Right renal pelvis (tissue), 4 donors: ENCODE measurements at places on chromosomes 13 and 19. TPM values are rescaled to one million over a fixed set of nuclear protein-coding genes. Genes with fewer than 3 reads are reported as not detected.

CFAP97D2 gene
- polyA plus RNA-seq = not detected

TMEM259 gene
- polyA plus RNA-seq = 152 TPM

ZNF583 gene
- polyA plus RNA-seq = 11.1 TPM

OR7A5 gene
- polyA plus RNA-seq = 0.04 TPM

PSG3 gene
- polyA plus RNA-seq = 0.53 TPM

USF2 gene
- polyA plus RNA-seq = 179 TPM

TMEM59L gene
- 1.6 TPM for polyA plus RNA-seq

AXL gene
- 33.2 TPM for polyA plus RNA-seq

ODAD3 gene
- polyA plus RNA-seq = 2.2 TPM

- DNase-seq = no peak
Observed at GRCh38 chr13:105346141-105346775, 1189.2 kb downstream of the EFNB2 start.

- DNase-seq = no peak
Observed at GRCh38 chr13:97913206-97913605, 40.3 kb upstream of the IPO5 start.

GRCh38 chr19:45216667-45217066 is 28.5 kb downstream of the EXOC3L2 start:
- DNase-seq = no peak

DNA sequence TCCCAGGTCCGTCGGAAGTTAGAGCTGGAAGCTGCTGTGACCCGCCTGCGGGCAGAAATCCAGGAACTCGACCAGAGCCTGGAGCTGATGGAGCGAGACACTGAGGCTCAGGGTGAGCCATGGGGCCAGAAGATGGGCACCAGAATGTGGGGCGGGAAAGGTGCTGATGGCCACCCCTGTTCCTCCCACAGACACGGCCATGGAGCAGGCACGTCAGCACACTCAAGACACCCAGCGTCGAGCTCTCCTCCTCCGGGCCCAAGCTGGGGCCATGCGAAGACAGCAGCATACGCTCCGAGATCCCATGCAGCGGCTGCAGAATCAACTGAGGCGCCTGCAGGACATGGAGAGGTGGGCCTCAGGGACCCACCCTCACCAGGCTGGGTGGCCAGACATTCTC is 2.5 kb downstream of the HAUS5 start:
- no peak for DNase-seq

GRCh38 chr13:23183292-23183691 is 2.5 kb downstream of the SGCG start:
- no peak for DNase-seq

DNA sequence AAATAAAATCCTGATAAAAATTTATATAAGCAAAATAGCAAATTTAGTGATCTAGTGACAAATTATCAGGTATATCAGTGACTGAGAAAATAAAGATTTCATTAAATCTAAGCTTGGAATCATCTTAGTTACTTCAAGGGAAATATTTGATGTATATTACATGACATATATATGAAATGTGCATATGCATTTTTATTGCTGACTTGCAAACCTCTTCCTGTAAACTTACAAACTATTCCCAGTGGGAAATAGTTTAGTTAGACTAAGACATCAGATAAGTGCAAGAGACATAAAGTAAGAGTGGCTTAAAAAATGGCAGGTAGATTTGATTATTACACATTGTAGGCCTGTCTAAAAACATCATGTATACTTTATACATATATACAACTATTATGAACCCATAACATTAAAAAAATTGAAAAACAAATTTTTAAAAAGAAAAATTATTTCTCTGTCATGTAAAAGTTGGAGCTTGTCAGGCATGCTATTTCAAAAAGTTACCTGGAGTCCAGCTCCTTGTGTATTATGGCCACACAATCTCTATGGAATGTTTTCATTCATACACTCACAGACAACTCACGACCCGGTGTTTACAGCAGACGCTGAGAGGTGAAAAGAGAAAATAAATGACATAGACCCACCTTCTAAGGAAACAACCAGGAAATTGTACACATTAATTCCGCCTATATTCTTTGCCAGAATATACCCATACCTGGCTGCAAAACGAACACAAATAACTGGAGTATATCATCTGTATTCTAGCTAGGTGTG is 724.5 kb downstream of the SLITRK6 start:
- DNase-seq = no peak

GRCh38 chr13:79870123-79870522 is 389.2 kb downstream of the NDFIP2 start:
- DNase-seq = no peak

DNA sequence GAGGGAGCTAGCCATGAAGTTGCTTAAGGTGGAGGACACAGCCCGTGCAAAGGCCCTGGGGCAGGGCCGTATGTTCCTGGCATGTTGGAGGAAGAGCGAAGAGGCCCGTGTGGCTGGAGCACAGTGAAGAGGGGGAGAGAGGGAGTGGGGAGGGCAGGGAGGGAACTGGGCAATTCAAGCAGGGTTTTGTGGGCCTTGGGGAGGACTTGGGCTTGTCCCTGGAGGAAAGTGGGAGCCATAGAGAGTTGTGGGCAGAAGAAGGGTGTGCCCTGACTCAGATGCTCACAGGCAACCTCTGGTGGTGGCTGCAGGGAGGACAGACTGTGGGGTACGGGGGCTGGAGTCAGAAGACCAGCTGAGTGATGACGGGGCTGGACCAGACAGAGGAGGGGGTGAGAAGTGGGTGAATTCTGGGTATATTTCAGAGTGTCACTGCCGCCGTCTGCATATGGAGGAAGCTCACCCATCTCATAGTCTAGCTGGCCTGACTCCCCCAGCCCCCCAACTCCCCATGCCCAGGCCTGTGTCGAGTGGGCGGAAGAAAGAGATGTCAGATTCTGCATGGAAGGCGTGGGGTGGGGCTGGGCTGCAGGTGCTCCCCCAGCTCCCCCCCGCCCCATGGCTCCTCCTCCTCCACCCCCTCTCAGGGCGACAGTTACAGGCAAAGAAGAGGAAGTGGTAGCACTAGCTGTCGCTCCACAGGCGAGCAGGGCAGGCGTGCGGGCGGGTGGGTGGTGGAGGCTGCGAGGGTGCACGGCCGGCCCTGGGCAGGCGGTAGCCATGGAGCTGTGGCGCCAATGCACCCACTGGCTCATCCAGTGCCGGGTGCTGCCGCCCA is at the start of gene VAV1:
TSS of gene VAV1 (plus strand) at position 681 of the 838 bp plus-strand sequence. CDS start at position 781, 100 bp downstream.
- DNase-seq = no peak

- DNase-seq = no peak
Observed at GRCh38 chr19:50932690-50933083, 20.2 kb downstream of the KLK5 start.

DNA sequence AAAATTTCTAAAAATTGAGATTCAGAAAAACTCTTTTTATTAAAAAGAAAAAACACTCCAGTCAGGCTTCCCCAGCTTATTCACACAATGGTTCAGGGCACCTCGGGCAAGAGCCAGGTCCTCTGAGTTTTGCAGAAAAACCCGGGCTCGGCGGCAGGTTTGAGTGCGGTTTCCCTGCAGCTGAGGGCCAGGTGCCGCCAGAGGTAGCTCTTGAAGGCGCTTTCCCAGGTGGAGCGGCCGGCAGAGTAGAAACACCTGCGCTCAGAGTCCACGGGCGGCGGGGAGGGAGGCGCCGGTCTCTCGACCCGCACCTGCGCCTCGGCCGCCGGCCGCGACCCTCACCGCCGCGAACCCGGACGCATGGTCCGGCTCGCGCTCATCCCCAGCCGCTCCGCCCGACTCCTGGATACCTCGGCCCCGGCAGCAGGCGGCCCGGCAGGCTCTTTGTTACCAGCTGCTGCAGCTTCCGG is 444 bp downstream of the PROSER1 start:
- no peak for DNase-seq

- DNase-seq = no peak
Observed at GRCh38 chr19:41541990-41542584, 33.9 kb upstream of the CEACAM21 start.

- DNase-seq = no peak
Observed at GRCh38 chr19:29119590-29119989, 93.4 kb downstream of the UQCRFS1 start.

DNA sequence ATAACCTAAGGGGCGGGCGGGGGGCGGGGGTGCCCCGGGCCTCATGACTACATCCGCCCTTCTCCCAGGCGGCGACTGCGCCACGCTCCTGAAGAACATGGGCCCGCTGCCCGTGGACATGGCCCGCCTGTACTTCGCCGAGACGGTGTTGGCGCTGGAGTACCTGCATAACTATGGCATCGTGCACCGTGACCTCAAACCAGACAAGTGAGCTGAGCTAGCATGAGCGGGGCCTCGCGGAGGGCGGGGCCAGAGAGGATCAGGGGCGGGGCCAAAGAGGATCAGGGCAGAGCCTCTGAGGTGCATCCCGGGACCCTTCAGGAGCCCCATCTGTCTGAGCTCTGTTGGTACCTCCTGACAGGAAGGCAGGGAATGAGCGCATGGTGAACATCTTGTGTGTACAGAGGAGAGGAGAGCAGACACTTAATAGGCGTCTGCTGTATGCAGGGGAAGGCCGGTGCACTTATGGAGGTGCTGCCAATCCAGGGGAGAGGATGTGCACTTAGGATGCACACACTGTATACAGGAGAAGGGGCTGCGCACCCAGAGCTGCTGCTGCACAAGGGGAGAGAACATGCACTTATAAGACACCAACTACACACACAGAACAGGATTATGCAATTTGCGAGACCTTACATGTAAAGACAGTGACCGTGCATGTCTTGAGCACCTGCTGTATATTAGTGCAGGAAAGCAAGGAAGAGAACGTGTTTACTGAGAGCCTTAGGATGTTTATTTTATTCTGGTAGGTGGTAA is 20.9 kb upstream of the PIK3R2 start:
- DNase-seq = no peak

DNA sequence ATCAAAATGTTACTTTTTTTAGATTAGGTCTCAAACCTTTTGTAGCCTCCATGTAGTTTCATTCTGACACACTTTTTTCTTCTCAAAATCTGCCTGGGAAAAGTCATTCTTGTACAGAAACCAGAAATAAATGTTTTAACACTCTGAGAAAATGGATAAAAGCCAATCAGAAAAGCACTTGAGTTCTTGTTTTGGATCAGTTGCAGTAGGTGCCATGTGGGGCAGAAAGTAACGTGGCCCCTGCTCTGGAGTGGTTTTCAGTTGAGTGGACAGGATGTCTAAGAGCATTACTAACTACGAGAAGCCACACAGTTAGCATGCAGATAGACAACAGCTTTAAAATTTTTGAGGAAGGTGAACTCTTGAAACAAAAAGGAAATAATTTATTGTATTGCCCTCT is 19.1 kb downstream of the GPR183 start:
- no peak for DNase-seq

DNA sequence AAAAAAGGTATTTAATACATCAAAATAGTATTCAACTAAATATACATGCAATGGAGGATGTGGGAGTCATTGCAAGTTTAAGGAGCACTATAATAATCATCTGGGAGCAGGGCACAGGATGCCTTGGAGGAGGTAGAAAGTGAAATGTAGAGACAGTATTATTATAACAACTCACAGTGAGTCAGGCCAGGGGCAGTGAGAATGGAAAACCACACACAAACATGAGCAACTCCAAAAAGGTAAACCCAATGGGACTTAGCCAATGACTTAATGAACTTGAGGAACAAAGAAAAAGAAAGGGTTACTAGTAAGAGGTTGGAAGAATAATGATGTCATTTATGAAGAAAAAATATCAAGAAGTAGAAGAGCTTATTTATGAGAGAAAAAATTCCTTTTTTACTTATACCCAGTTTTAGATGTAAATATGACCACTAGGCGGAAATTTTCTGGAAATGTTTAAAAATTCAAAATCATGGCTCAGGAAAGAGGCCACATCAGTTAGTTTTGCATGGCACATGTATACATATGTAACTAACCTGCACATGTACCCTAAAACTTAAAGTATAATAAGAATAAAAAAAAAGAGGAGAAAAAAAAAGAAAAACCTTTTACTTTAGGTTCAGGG is 389.3 kb downstream of the SUCLA2 start:
- DNase-seq = no peak

- DNase-seq = no peak
Observed at GRCh38 chr13:33105387-33106005, 89.3 kb downstream of the KL start.

DNA sequence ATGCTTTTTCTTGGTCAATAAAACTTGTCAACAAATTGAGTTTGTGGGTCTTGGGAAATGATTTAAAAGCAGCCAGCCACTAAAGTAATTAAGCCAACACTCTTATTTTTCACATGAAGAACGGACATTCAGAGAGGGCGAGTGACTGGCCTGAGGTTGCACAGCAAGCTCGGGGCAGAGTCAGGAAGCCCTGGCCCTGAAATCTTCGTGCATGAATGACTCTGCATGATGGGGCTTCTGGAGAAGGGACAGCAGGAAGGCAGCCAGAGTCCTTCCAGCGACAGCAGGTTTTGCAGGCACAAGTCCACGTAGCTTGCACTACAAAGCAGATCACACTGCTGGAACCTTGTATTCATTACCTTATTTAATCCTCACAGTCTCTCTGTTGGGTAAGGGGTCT is 232.5 kb downstream of the ZNF536 start:
- DNase-seq = no peak

- no peak for DNase-seq
Observed at GRCh38 chr13:31242916-31243315, 43.1 kb downstream of the B3GLCT start.

DNA sequence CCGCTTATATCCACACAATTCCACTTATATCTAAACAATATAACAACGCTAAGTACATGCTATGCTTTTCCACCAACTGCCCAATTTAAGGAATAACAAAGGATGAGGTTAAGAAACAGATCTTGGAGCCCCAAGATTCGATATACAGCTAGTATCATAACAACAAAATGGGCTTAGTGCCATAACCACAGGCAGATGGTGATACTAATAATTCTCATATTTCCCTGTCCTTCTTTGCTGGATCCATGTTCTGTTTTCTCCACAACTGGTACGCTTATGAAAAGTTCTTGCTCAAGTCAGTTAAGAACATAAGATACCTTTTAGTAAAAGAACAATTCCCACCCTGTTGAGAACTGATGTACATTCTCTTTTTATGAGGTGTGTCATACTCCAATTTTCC is 33.9 kb downstream of the CAB39L start:
- DNase-seq = no peak

- DNase-seq = no peak
Observed at GRCh38 chr13:52366291-52366690, 39.7 kb downstream of the THSD1 start.

DNA sequence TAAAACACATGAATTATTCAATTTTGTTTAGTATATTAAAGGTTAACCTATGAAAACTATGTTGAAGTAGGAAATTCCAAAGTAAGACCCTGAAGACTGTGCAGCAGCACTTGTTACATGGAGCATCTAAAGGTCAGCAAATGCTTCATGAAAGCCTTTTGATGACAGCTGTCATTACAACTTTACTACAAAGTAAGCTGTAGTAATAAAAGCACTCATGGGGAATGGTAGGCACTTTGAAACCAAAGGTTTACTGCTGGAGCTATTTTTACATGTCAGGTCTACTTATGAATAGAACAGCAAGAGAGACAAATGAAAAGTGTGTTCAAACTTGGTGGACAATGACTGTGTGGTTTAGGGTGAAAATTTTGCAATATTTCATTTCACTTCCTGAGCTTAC is 672.5 kb upstream of the PCDH20 start:
- no peak for DNase-seq

GRCh38 chr13:46914341-46914740 is 17.5 kb upstream of the HTR2A start:
- DNase-seq = no peak
